ENCODE measurements at places on chromosomes 6 and 20. TPM values are rescaled to one million over a fixed set of nuclear protein-coding genes. Genes with fewer than 3 reads are reported as not detected.

Gene C4A
- total RNA-seq: 33.5 TPM

Gene ZC3H12D
- total RNA-seq: 0.09 TPM

Gene LY86
- not detected for total RNA-seq

Gene PRSS35
- 3.5 TPM for total RNA-seq

Gene GABRR1
- total RNA-seq: not detected

Gene RALY
- total RNA-seq: 36.5 TPM

Gene KCNK15
- total RNA-seq: 8.5 TPM

Gene SIGLEC1
- 0.08 TPM for total RNA-seq

Gene NNAT
- total RNA-seq: 2.8 TPM

Measured in fibroblast of the aortic adventitia (primary cell).